ENCODE measurements at places on chromosomes 3 and 15.

- no peak for DNase-seq
These were observed 7.3 kb upstream of the TRNT1 start for GRCh38 chr3:3119393-3119851.

- DNase-seq = no peak
These were observed 111.0 kb downstream of the NSUN3 start for GRCh38 chr3:94173673-94174434.

DNA sequence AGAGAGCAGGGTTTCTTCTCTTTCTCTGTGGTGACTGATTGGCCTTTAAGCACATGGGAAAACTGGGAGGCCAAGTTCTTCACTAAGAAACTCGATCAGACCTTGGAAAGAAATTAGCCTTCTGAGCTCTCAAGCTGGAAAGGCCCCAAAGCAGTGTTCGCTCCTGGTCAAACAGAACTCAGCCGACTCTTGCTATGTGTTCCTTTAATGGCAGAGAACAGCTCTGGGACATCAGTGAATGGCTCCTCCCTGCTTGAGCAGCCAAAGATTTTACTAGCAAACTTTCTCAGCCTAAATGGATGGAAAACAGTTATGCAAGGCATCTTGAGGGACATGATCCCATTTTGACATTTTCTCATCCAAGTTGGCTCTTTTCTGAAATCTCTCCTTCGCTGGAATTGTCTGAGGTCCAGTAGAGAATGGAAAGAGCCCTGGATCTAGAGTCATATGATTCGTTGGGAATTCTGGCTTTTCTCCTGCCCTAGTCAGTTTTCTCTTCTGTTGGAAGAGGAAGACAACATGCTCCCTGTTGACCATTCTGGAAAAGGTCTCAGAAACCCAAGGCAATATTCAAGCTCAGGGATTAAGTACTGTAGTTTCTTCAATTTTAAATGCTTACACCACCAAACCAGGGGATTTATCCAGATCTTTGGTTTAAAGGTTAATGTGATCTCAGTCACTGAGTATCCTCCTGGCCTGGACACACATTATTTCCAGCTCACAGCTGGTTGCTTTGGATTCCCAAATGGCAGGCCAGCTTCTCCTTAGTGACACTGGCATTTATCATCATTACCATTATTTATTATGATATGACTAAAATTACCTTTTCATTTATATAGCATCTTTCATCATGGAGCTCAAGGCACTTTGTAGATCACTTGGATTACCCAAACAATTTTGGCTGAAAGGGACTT lies 319.6 kb downstream of the AGBL1 start:
- no peak for DNase-seq

DNA sequence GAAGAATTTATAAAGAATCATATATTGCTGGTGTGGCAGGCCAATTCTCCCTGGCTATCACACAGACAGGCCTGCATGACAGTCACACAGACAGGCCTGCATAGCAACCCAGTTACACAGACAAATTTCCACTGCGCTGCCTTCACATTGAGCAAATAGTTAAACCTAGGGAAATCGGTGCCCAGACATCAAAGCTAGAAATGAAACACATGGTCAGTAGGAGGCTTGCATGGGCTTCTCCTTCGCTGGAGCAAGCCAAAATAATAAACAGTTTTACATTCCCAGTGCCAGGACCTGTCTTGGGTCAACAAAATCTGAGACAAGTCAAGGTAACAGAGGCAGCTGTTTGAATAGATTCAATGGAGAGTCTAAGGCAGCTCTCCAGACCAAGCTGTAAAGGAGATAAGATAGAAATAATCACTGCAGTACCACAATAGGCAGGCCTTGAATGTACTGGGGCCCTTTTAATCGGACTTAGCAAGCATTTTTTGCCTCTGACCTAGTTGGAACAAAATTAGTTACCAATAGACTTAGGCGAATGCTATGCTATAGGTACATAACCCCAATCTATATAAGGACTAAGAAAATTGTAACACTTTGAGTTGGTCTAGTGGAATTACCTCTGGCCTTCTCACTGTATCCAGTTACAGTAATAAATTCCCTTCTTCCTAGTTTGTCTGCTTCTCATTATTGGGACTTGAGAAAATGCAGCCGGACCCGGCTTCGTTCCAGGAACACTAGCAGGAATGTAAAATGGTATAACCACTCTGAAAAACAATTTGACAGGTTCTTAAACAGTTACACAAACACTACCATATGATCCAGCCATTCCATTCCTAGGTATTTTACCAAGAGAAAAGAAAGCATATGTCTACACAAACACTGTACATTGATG lies 274.7 kb upstream of the UBE2E2 start:
- no peak for DNase-seq

DNA sequence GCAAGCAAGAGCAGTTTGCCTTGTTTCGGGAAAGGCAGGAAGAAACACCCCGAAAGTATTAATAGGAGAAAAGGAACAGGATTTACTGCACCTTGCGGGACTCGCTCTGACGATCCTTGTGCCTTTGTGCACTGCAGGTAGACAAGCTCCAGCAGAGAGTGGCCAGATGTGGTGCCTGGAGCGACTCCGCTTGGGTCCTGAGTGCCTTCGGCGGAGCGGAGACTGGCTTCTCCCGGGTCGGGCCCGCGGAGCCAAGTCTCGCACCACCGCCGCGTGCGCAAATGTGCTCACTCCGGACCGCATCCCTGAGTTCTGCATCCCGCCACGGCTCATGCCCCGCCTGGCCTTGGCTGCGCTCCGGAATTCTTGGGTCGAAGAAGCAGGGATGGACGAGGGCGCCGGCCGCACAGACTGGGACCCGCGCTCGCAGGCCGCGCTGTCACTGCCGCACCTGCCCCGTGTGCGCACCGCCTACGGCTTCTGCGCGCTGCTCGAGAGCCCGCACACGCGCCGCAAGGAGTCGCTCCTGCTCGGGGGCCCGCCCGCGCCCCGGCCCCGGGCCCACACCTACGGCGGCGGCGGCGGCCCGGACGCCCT lies 769 bp downstream of the C2CD4A start:
- DNase-seq = no peak

- no peak for DNase-seq
These were observed 14.9 kb downstream of the ATP13A3 start for GRCh38 chr3:194471863-194472262.

Data from T-helper 22 cell (primary cell).